Motor neuron (in vitro differentiated cells): ENCODE measurements at places on chromosomes 1 and 21. TPM values are rescaled to one million over a fixed set of nuclear protein-coding genes. Genes with fewer than 3 reads are reported as not detected.

The AMY1B gene
- total RNA-seq: not detected in 2 replicates

The CSF3R gene
- 0.50 and 1.3 TPM in 2 replicates for total RNA-seq

DNA sequence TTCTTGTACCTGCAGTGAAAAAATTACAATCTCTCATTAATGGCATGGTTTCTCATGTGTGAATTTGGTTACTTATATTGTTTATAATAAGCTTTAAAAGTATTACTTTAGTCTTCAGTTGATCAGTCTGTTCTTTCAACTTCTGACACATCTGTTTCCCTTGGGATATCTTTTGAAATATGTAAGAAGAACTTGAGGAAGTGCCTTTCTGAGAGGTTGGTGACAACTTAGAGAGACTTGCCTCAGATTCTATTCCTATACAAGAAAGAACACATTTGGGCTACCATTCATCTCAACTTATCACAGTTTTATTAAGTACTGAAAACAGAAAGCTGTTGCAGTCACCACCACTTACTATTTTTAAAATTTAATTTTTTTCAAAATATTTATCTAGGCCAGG is 8.1 kb downstream of the AKNAD1 start:
- no peak for ATAC-seq

DNA sequence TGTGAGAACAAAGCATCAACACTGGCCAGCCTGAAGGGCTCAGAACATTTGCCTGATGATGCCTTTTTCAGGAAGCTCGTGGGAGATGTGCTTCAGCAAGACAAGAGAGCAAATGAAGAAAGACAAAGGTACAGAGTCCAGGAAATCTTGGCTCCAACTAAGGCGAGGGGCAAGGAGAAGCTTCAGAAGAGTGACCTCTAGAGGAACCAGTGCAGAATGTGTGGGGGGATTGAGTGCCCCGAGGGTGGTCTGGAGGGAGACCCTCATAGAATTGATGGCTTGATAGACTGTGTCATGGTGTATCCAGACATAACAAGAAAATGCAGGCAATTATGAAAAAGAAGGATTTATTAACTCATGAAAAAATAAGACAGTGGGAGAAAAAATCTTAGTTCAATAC is 15.3 kb upstream of the NLRP3 start:
- ATAC-seq: no peak

DNA sequence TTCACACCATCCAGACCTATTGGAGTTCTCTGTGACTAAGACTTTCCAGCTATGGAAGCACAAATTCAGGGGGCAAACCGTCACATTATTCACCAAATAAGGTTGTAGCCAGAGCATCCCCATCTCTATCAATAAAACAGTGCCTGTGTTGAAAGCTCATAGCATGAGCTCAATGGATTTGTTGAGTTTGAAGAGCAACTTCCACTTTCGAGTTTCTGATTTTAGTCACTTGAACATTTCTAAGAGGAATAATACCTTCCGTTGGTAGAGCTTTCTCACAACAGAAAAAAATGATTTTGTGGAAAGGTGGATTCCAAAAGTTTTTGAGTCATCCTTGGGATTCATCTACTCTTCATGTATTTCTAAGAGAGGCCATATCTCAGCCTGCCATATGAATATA is 13.0 kb upstream of the ELAVL4 start:
- ATAC-seq: no peak

DNA sequence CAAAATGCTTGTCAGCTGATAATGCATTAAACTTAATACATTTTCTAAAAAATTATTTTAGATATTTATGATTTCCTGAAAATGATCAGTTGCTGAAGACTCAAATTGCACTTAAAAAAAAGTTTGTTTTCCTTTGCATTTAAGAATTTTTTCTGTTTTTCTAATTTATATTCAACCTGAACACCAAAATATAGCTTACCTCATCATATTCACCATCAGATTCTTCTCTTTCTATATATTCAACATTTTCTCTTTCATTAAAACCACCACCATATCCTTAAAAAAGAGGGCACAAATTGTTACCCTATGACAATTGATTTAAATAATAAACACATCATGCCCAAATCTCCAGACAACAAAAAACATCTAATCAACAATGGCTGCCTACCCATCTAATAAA is 8.6 kb downstream of the ZRANB2 start:
- no peak for ATAC-seq

DNA sequence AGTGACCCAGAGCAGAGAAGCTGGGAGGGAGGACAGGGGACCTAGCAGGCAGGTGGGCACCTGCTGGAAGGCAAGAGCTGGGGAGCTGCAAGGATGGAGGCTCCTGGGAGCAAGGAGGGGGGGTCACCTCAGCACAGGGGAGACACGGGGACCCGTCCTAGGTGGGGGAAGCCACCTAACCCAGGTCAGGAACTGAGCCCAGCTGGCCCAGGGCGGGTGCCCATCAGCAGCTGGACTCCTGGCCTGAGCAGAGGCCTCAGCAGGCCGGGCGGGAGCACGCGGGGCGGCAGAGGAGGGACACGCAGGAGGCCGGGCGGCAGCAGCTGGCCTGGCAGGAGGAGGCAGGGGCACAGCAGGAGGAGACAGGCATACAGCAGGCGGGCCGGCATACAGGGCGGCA is 949 bp downstream of the KRTAP10-1 start:
- ATAC-seq: no peak
